Peyer's patch (tissue), 4 donors: ENCODE measurements at places on chromosomes 11 and 22. TPM values are rescaled to one million over a fixed set of nuclear protein-coding genes. Genes with fewer than 3 reads are reported as not detected.

Gene FREY1
- 4.9 TPM for total RNA-seq

Gene NRXN2
- total RNA-seq: 1.6 TPM

GRCh38 chr11:121207485-121208115 is 85.0 kb upstream of the SC5D start:
- DNase-seq: no peak

DNA sequence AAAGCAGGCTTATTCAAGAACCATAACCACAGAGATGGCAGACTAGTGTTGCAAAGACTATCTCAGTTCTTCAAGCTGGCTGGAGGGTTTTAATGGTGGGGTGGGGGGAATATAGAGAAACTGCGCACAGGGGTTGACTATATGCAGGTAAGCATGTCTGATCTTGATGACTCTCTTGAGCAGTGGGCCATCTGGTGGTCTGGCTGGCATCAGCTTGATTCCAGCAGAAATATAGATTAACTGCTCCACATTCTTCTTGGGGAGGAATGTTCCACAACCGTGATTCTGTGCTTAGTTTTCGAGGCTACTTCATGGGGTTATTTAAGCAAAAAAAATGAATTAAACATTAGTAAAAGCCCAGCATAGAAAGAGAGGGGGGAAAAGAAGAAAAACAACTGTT is 158.8 kb upstream of the PGR start:
- DNase-seq: no peak

DNA sequence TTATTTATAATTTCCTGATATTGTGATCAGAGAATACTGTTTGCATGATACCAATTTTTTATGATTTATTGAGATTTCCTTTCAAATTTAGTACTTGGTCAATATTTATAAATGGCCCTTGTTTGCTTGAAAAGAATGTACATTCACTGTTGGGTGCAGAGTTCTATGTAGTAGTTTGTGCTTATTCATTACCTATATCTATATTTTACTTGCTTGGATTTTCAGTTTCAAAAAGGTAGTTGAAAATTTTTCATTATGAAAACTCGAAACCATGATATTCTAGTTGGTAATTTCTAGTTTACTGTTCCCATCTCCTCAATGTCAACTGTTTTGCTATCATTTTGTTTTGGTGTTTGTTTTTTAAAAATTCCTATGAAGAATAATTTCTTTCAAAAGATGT is 155.7 kb downstream of the AASDHPPT start:
- no peak for DNase-seq

DNA sequence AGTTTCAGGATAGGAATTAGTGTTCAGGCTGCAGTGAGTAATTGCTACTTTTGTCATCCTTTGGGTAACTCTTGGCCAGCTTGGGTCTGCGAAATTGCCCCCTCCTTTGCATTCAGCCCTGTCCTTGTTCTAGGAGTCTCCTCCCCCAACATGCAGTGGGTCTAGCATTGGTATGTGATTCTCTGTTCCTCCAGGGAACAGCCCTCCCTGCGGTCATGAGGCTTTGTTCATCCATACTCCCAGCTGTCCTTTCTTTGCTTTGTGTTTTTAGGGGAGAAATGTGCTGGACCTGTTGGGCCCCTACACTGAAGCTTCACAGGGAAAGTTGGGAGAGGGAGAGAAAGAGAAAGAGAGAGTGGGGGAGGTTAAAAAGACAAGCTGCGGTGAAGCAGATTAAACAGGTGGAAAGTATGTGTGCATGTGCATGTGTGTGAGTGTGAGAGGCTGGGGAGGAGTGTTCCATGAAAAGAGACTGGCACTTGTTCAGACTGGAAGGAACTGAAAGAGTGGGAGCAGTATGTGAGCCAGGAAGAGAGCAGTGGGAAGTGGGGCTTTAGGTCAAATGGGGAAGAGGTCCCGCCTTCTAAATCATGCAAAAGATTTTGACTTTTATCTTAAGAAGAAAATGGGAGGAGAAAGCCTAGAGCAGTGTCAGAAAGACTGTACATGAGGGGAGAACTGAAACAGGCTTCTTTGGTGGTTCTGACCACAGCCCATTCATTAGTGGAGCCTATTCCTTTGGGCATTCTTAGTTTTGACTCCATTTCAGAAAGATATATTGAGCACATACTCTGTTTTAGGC is 17.9 kb upstream of the SESN3 start:
- no peak for DNase-seq

DNA sequence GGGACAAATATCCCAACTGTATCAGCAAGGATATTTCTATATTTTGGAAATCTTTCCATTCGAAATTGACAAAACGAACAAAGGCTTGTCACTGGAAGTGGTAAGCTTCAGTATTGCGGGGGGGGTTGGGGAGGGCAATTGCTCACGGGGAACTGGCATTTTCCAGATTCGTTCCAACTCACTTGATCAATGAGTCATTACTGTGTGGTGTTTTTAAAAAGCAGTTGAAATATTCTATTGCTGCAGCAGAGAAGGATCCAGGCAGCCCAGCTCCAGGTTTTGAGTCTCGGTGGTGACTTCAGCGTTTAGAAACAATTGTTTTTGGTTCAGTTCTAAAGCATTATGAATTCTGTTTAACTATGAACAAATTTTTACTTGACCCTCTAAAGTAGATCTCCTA is 33.8 kb upstream of the FBLN1 start:
- no peak for DNase-seq

DNA sequence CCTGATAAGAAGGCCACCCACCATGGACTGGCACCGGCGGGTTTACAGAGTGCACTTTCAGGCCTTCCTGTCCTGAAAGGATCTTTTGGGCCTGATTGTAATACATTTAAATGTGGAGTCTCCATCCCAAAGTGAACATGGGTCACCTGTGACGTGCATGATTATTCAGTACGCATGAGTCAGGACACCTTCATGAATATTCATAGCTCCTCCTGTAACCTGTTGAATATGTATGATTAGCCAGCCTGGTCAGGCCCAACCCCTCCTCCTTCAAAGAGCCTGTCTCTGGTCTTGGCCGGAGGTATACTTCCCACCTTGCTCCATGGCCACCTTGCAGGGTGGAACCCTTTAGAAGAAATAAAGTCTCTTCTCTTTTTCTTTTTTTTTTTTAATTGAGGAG is 75.9 kb upstream of the NUP50 start:
- no peak for DNase-seq

GRCh38 chr22:27108425-27109114 is 451.2 kb downstream of the MIAT start:
- no peak for DNase-seq
